H4 (cell line): ENCODE measurements at places on chromosomes 7 and 10. TPM values are rescaled to one million over a fixed set of nuclear protein-coding genes. Genes with fewer than 3 reads are reported as not detected.

GNGT1 gene
- total RNA-seq = not detected in 2 replicates

ACHE gene
- total RNA-seq = 0.15 TPM in 1 of 2 replicates, not detected in the other

H2BK1 gene
- 0.64 TPM in 1 of 2 replicates, not detected in the other for total RNA-seq

REEP3 gene
- 19.4 and 29.9 TPM in 2 replicates for total RNA-seq

CPED1 gene
- total RNA-seq = 23.8 and 26.5 TPM in 2 replicates

CLDN3 gene
- not detected in 2 replicates for total RNA-seq

PRPS1L1 gene
- total RNA-seq = not detected in 2 replicates

PTN gene
- 65.8 and 83.7 TPM in 2 replicates for total RNA-seq

MEST gene
- total RNA-seq = 0.06 TPM in 1 of 2 replicates, not detected in the other

UCMA gene
- total RNA-seq = not detected in 2 replicates

STEAP2 gene
- 5.8 and 9.0 TPM in 2 replicates for total RNA-seq

PRRT4 gene
- 0.21 TPM in 1 of 2 replicates, not detected in the other for total RNA-seq

PTPN20 gene
- total RNA-seq = not detected in 2 replicates

INA gene
- not detected in 2 replicates for total RNA-seq
